ENCODE measurements at places on chromosomes 11 and 22. TPM values are rescaled to one million over a fixed set of nuclear protein-coding genes. Genes with fewer than 3 reads are reported as not detected.

KCNK4 gene
- not detected for total RNA-seq

PGR gene
- 0.63 TPM for total RNA-seq

FBXO7 gene
- total RNA-seq, result 67.4 TPM

B3GAT1 gene
- total RNA-seq, result not detected
